ENCODE measurements at places on chromosomes 4 and X.

DNA sequence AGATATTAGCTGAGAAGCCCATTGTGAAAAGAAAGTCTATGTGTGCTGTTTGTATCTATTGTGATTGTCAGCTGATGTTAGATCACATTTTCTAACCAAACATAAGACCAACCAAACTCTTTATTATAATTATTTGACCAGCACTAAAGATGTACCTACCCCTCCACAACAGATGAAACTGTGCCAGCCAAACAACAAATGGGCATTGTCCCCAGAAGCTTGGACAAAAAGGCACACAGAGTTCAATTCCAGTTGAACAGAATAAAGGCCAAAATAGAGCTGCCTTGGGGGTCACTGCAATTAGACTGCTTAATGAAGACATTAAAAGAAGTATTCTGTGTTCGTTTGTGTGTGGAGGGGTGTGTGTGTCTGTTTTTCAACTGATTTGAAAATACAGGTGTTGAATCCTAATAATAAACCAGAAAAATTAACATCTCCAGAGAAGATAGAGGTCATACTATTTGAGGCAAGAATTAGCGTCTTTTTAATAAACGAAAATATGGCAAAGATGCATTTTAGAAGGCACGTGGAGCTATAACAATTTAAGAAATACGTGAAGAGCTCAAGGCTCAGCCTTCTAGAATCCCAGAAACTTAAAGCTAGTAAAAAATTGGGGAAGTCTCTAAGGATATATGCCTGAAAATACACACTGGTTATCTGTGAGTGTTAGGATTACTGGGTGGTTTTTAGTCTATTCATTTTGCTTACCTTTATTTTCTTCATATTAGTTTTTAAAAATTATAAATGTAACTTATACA lies 2.2 kb downstream of the SPP1 start:
- no peak for DNase-seq

GRCh38 chr4:1517592-1518411 lies 111.6 kb upstream of the NKX1-1 start:
- no peak for DNase-seq

GRCh38 chrX:72051589-72051988 lies 80.1 kb downstream of the RTL5 start:
- DNase-seq = no peak

DNA sequence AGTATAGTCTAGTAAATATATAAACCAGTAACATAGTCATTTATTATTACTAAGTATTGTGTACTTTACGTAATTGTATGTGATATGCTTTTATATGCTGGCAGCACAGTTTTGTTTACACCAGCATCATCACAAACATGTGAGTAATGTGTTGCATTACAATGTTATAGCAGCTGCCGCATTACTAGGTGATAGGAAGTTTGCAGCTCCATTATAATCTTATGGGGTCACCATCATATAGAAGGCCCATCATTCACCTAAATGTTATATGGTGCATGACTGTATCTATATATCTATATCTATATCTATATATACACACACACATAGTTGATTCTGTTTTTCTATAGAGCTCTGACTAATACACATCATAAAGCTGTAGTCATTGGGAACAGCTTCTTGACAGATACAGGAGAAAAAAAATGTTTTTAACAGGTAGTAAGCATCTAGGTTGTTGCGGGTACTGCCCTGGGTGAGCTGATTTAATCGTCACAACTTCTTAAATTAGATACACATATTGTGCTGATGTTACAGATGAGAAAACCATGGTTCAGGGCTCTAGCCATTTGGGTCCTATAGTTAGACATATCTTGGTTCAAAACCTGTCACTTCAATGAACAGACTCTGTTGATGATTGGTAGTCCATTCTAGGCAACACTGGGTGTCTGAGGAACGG lies 77.9 kb downstream of the CLNK start:
- no peak for DNase-seq

GRCh38 chr4:13527981-13528820 lies 16.1 kb downstream of the NKX3-2 start:
- DNase-seq = no peak

DNA sequence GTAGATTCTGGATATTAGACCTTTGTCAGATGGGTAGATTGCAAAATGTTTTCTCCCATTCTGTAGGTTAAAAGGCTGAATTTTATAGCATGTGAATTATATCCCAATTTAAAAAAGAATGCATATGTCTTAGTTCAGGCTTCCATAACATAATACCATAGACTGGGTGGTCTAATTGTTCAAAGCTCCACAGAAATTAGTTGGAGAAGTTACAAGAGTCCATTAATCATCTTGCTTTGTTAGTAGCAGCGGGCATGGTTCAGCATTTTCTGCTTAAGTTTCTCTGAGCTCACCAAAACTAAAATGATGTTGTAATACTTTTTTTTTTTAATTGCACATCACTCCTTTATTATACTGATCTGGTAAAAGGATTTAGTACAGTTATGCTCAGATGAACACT lies 1.8 kb downstream of the PGAM4 start:
- DNase-seq = no peak

GRCh38 chr4:88897752-88898151 lies 159.2 kb downstream of the FAM13A start:
- no peak for DNase-seq

- DNase-seq = no peak
Measured at GRCh38 chr4:183610033-183610432, 49.0 kb downstream of the RWDD4 start.

GRCh38 chr4:82519072-82519471 lies 42.7 kb downstream of the TMEM150C start:
- DNase-seq = no peak

GRCh38 chr4:85854546-85854945 lies 379.6 kb downstream of the ARHGAP24 start:
- DNase-seq = no peak

DNA sequence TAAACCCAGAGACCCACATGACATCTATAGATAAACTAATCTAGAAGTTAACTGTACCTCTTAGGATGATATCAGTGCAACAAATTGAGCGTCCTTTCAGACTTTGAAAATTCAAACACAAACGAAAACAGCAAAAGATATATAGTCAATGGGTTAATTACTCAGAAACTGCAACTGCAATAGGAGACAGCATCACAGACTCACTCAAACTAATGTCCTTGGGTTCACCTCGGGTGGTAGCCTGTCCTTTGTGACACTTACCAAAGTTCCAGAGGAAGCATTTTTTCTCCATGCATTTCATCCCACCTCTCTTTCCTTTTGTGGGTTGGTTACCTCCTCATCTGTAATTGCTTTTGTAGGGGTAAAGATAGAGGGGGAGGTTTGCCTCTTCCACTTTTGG lies 9.7 kb downstream of the GC start:
- DNase-seq = no peak

- no peak for DNase-seq
Measured at GRCh38 chr4:86631166-86631565, 37.1 kb downstream of the PTPN13 start.

GRCh38 chr4:111930659-111931058 lies 214.6 kb upstream of the FAM241A start:
- DNase-seq = no peak

DNA sequence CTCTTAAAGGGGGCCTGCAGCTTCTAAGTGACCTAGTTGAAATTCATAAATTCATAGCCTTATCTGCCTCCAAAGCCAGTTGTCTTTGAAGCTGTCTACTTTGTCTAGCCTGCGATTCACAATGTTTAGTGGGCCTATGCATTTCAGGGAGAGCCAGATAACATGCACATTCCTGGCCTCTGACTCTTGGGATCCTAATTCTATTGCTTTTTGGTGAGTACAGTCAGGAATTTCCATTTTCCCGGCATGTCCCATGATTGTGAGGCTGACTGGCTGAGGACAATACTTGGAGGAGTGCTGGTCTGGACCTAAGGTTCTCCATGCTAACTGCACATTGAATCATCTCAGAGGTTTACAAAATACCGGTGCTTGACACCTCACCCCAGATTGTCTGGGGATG lies 155.0 kb downstream of the MSL3 start:
- no peak for DNase-seq

DNA sequence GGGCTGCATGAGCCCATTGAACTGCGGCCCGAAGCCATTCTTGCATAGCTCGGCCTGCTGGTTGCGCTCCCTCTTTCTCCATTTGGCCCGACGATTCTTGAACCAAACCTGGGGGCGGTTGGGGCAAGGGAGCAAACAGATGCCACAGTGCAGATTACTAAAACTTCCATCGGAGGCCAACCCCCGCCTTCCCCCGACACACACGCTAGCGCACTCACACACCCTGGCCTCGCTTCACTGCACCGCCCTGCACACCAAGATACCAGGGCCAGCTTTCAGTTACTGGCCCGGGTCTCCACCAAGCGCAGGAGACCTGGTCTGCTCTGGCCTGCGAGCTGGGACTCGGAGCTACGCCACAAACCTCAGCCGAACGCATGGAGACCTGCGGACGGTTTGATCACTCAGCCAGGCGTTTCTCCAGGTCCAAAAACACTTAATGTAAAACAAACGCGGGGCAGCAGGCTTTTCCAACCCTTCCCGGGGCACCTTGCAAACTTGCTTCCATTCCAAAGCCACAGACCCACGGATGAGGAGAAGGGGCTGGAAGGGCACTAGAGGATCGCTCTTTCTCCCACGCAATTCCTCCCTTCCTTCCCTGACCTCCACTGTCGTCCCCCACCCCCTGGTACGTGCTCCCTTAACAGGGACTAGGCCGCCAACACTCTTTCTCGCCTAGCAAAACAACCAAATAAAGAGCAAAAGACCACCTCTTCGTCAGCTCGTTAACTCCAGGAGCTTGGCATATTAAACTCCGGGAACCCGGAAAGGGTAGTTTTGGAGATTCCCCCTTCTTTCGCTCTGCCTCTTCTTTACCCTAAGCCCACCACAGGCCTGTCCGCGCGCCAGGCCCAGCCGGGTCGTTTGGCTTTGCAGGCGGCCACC lies 4.1 kb downstream of the PITX2 start:
- DNase-seq = no peak

DNA sequence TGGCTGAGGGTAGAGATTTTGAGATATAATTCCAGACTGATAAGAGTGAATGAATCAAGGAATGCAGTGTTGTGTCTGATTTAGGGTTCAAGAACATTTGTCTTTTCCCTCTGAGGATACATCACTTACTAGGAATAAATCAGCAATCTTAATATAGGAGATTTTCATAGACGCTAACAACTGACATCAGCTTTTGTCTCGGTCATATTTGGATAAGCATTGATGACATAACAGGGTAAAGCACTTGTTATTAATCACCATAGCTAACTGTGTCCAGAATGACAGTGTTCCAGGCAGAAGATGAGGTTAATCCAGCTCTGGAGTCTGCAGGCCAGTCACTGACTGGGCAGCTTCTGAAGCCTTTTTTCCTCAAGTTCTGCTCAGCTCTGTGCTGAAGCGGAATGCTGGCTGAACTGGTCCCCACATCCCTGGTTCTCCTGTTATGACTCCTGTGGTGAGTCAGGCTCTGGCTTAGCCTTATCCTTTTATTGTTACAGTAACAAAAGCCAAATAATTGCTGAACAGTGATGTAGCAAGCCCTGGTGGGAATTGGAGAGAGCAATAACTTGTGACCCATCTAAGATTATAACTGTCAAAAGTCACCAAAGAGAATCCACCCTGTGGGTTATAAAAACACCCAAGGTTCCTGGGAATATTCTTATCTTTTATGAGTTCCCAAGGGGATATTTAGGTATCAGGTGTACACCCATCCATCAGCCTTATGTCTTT lies 41.8 kb downstream of the FNIP2 start:
- DNase-seq = peak; percentile 65

GRCh38 chrX:133746593-133746992 lies 238.8 kb downstream of the GPC3 start:
- DNase-seq = no peak

GRCh38 chr4:80336582-80336981 lies 1.1 kb downstream of the CFAP299 start:
- DNase-seq = peak; percentile 3

GRCh38 chr4:81804849-81805248 lies 333.1 kb upstream of the RASGEF1B start:
- no peak for DNase-seq

GRCh38 chr4:150336676-150337412 lies 245.1 kb upstream of the MAB21L2 start:
- no peak for DNase-seq

GRCh38 chr4:109833756-109834155 lies 6.0 kb downstream of the RRH start:
- DNase-seq = no peak

GRCh38 chr4:123284168-123284567 lies 112.4 kb upstream of the SPRY1 start:
- DNase-seq = peak; percentile 60

DNA sequence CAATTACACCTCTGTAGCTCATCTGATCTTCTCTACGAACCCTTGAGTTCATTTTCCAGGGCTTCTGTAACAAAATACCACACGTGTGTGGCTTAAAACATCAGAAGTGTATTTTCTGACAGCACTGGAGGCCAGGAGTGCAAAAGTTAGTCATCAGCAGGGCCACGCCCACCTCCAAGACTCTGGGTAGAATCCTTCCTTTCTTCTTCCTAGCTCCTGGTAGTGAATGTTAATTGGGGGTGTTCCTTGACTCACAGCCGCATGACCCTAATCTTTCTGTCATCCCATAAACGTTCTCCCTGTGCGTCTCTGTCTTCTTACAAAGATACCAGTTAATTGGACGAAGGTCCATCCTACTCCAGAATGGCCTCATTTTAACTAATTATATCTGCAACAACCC lies 115.0 kb downstream of the TRIML1 start:
- no peak for DNase-seq

DNA sequence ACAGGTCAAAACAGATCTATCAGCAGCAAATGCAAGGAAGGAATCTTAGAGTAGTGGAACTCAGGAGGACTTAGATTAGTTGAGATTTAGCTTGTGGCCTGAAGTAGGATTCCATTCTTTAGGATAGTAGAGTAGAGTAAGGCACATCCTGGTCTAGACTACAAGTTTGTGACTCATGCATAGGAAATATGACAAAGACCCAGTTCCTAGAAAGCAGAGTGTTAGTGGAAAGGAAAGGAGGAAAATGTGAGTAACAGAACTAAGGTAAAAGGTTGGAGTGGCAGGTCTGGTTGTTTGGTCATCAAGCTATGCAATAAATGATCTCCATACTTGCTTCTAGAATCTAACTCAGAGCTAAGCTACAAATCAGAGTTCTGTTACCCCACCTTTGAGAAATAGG lies 595.0 kb downstream of the ACTRT1 start:
- no peak for DNase-seq

DNA sequence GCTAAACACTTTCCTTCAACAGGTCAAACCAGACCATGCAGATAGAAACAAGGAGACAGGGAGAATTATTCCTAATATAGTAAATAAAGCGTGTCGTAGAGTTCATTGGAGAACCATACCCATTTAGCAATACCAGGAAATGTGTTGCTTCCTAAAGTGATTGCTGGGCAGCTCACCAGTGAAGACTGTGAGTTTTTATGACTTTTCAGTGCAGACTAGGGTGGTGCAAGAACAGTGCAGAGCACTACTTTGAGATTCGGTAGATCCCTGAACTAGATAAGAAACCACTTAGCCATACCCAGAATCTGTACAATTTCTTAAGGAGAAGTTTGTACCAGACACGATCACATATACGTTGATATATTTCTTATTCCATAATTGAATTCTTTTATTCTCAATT lies 87.4 kb downstream of the EMCN start:
- no peak for DNase-seq

- no peak for DNase-seq
Measured at GRCh38 chr4:140097572-140097971, 56.4 kb downstream of the MAML3 start.
